Right atrium auricular region (tissue), 2 donors: ENCODE measurements at places on chromosomes 1 and 21. TPM values are rescaled to one million over a fixed set of nuclear protein-coding genes. Genes with fewer than 3 reads are reported as not detected.

DNA sequence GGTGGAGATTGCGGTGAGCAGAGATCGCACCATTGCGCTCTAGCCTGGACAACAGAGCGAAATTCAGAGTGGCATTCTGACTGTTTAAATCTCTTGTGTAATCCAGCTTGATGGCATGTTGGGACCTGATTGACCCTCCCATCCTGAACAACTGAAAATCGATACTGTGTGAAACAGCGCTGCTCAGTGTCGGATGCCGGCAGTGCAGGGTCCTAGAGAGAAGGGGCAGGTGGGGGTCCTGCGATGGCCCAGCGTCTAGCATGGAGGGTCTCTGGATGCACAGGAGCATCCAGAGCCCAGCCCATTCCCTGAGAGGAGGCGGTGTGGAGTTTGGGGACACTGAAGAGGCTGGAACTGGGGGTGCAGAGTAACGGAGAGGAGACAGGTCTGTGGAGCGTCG, 15.8 kb downstream of the AGT start:
- no peaks in the 10 kb centered on the region for H3K4me1 ChIP-seq
- no peak overlapping the region for H3K4me3 ChIP-seq
- no peak for DNase-seq

The RERE gene
- total RNA-seq = 125 TPM

- no peak overlapping the region for H3K27ac ChIP-seq
- no peaks in the 10 kb centered on the region for H3K27me3 ChIP-seq
- no peak overlapping the region for H3K4me3 ChIP-seq
- no peaks in the 10 kb centered on the region for H3K36me3 ChIP-seq
Observed at GRCh38 chr1:95265106-95265505, 31.1 kb downstream of the RWDD3 start.

DNA sequence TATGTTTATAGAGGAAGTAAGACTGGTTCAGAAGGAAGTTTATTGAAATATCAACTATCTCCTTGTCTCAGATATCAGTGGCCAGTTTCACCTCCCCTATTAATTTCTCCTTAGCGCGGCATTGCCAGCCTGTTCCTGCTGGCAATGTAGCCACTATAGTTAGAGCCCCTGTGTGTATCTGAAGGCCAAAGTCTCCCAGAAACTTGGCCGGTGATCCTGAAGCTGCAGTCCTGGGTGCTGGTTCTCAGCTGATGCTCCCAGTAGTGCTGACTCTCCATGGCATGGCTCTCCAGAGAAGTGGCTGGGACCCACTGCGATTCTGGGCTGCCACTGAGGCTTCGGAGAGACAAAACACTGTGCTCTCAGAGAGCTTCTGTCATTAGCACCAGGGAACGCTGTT, 59.9 kb downstream of the TNN start:
- no peak overlapping the region for H3K27ac ChIP-seq

DNA sequence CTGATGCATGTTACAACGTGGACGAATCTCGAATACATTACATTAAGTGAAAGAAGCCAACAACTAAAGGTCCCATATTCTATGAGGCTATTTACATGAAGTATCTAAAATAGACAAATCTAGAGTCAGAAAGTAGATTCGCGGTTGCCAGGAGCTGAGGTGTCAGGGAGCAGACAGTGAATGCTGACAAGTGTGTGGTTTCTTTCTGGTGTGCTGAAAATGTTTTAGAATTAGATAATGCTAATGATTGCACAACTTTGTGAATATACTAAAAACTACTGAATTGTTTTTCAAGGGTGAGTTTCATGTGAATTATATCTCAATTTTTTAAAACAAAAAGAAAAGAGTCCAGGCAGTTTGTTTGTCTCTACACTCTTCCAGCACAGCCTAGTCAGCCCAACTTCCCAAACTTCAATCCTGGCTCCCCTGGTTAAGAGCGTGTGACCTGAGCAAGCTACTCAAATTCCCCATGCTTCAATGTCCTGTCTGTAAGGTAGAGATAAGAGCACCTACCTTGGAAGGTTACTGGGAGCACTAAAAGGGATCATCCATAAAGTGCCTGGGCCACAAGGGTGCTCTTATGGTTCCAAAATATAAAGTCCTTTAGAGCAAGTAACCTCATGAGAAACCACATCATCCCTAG, 20.9 kb downstream of the HLCS start:
- no peak overlapping the region for H3K4me3 ChIP-seq
- H3K4me1 ChIP-seq = no peaks in the 10 kb centered on the region
- no peaks in the 10 kb centered on the region for H3K27me3 ChIP-seq
- no peak for DNase-seq
- H3K36me3 ChIP-seq = no peaks in the 10 kb centered on the region

DNA sequence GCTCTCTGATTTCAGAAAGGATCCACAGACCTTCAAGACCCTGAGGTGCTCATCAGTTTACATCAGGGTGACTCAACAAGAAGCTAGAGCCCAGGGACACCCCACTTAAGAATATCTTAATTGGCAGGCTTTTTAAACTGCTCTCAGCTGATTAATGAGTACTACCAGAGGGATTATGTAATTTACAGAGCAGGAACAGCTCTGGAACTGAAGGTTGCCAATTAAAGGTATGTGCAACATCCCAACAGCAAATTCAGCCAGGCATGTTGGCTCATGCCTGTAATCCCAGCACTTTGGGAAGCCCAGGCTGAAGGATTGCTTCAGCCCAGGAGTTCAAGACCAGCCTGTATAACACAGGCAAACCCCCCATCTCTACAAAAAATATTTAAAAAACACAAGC, 295.7 kb downstream of the SETD4 start:
- no peaks in the 10 kb centered on the region for H3K4me1 ChIP-seq
- no peak overlapping the region for H3K27ac ChIP-seq
- no peaks in the 10 kb centered on the region for H3K36me3 ChIP-seq
- DNase-seq = no peak
- H3K27me3 ChIP-seq = no peaks in the 10 kb centered on the region

GRCh38 chr1:225554216-225554812, 98.6 kb downstream of the ENAH start:
- H3K36me3 ChIP-seq = no peaks in the 10 kb centered on the region
- no peaks in the 10 kb centered on the region for H3K4me1 ChIP-seq
- no peak overlapping the region for H3K27ac ChIP-seq
- peaks cover 5% of the 10 kb centered on the region for H3K27me3 ChIP-seq
- no peak for DNase-seq
- H3K4me3 ChIP-seq = no peak overlapping the region

GRCh38 chr1:92442351-92442750, 44.4 kb downstream of the GFI1 start:
- H3K4me1 ChIP-seq = no peaks in the 10 kb centered on the region
- H3K27me3 ChIP-seq = no peaks in the 10 kb centered on the region
- no peak overlapping the region for H3K4me3 ChIP-seq
- H3K36me3 ChIP-seq = no peaks in the 10 kb centered on the region
- H3K27ac ChIP-seq = no peak overlapping the region

DNA sequence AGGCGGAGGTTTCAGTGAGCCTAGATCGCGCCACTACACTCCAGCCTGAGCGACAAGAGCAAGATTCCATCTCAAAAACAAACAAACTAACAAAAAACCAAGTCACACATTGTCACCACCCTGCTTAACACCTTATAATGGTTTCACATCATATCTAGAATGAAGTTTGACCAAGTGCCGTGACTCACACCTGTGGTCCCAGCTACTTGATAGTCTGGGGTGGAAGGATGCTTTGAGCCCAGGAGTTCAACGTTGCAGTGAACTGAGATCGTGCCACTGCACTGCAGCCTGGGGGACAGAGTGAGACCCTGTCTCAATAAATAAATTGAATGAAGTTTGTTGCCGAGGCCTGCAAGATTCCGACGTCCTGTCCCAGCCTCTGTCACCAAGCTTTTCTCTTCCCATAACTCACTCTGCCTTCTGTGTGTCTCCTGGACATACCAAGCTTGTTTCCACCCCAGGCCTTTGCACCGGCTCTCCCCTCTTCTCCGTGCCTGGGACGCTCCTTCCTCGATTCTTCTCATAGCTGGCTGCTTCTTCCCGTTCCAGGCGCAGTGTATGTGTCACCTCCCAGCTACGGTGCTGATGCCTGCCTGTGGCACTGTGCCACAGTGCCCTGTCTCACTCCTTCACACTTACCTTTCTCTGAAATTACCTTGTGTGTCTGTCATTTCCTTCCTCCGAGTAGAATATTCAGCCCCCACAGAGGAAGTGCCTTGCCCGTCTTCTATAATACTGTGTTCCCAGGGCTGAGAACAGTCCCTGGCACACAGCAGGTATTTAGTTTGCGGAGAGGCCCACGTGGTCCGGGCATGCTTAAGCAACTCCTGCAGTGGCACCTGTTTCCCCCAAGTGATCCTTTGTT, 3.8 kb upstream of the SELENON start:
- no peak overlapping the region for H3K4me3 ChIP-seq
- H3K4me1 ChIP-seq = no peaks in the 10 kb centered on the region
- H3K27ac ChIP-seq = no peak overlapping the region
- no peaks in the 10 kb centered on the region for H3K36me3 ChIP-seq

The CLIC6 gene
- total RNA-seq = 7.0 TPM

- no peaks in the 10 kb centered on the region for H3K27me3 ChIP-seq
- peaks cover 43% of the 10 kb centered on the region for H3K36me3 ChIP-seq
- DNase-seq = no peak
- H3K4me3 ChIP-seq = no peak overlapping the region
- peaks cover 12% of the 10 kb centered on the region for H3K4me1 ChIP-seq
Observed at GRCh38 chr1:10160907-10161490, 49.4 kb upstream of the KIF1B start.

The KCNN3 gene
- total RNA-seq = 4.4 TPM

DNA sequence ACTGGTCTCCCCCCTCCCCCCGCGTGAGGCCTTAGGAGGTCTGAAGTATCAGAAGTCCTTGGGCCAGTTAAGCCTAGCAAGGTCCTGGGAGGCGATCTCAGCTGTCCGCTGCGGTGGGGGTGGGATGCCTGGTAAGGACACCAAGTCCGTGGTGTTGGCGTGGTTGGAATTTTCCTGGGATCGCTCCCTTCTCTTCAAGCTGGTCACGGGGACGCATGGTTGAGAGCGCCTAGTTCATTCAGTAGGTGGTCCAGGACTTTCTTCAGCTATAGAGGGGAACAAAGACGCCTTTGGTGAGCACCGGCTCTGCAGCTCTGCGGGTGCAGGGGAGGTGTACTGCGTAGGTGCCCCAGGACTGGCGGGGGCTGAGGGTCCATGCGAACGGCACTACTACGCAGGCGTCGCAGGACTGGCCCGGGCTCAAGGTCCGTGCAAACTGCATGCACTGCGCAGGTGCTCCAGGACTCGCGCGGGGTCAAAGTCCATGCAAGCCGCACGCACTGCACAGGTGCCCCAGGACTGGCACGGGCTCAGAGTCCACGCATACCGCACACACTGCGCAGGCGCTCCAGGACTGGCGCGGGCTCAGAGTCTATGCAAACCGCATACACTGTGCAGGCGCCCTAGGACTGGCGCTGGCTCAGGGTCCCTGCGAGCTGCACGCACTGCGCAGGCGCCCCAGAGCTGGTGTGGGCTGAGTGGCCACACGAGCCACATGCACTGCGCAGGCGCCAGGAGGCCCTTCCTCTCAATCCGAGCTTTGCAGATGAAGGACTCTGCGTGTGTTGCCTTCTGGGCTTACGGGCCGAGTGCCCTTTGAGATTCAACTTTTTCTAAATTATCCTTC, 36.6 kb upstream of the HMGN1 start:
- H3K27ac ChIP-seq = peak overlapping the region; percentile 81
- no peaks in the 10 kb centered on the region for H3K36me3 ChIP-seq
- no peaks in the 10 kb centered on the region for H3K27me3 ChIP-seq
- no peak for DNase-seq

DNA sequence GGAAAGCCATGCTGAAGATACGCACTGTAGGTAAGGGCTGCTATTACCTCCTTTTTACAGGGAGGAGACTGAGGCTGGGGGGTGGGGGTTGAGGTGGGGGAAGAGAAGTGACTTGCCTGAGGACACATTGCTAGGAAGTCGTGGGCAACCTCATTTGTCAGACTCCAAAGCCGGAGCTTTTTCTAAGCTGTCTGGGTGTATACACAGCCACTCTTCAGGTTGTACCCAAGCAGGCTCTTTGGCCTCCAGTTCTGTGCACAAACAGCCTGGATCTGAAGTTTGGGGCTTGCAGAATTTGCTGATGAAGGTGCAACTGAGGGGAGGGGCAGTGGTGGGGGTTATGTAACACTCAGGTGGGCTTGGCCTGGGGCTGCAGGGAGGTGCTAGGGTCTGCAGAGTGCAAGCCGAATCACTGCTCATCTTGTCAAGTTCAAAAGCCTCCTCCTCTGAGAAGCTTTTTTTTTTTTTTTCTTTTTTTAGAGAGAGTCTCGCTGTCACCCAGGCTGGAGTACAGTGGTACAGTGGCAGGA, 16.9 kb downstream of the TINAGL1 start:
- no peaks in the 10 kb centered on the region for H3K4me1 ChIP-seq
- DNase-seq = no peak

The FCRL2 gene
- not detected for total RNA-seq

GRCh38 chr1:48530727-48531351, 58.8 kb upstream of the SPATA6 start:
- H3K4me3 ChIP-seq = no peak overlapping the region
- no peaks in the 10 kb centered on the region for H3K27me3 ChIP-seq
- H3K36me3 ChIP-seq = no peaks in the 10 kb centered on the region
- DNase-seq = no peak

GRCh38 chr1:91682882-91683597, 182.4 kb downstream of the CDC7 start:
- H3K4me1 ChIP-seq = peaks cover 28% of the 10 kb centered on the region
- H3K4me3 ChIP-seq = no peak overlapping the region
- H3K27ac ChIP-seq = no peak overlapping the region
- DNase-seq = no peak

The OR10Z1 gene
- total RNA-seq = not detected

GRCh38 chr1:236284291-236284721, 2.5 kb upstream of the ERO1B start:
- no peak overlapping the region for H3K4me3 ChIP-seq
- no peak for DNase-seq
- no peak overlapping the region for H3K27ac ChIP-seq
- H3K36me3 ChIP-seq = no peaks in the 10 kb centered on the region
- H3K4me1 ChIP-seq = peaks cover 14% of the 10 kb centered on the region

GRCh38 chr1:227127891-227128290, 187.8 kb downstream of the COQ8A start:
- H3K27ac ChIP-seq = no peak overlapping the region
- no peak for DNase-seq
- no peak overlapping the region for H3K4me3 ChIP-seq
- peaks cover 6% of the 10 kb centered on the region for H3K36me3 ChIP-seq
- H3K27me3 ChIP-seq = no peaks in the 10 kb centered on the region

DNA sequence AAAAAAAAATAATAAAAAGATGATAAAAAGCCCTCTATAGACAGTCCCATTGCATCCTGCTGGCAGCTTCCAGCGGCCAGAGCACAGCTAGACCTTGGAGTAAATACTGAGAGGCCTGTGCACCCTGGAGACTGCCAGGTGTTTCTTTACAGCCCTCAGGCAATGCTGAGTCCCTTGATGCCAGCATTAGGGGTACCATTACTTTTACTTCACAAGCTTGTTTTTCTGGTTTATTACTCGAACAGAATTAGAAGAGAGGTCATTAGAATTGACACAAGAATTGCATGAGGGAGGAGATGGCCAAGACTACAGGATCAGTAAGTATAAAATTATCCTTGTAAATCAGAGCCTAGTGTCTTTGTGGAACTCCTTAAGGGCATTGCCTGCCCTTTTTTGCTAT, 43.6 kb downstream of the AKNAD1 start:
- peaks cover 28% of the 10 kb centered on the region for H3K4me1 ChIP-seq
- H3K36me3 ChIP-seq = peaks cover 4% of the 10 kb centered on the region
- no peak overlapping the region for H3K4me3 ChIP-seq
- H3K27me3 ChIP-seq = no peaks in the 10 kb centered on the region
